AG20443 (cell line): ENCODE measurements at places on chromosomes 3 and 15.

GRCh38 chr3:116240261-116240660, 205.0 kb downstream of the LSAMP start:
- no peak for DNase-seq

DNA sequence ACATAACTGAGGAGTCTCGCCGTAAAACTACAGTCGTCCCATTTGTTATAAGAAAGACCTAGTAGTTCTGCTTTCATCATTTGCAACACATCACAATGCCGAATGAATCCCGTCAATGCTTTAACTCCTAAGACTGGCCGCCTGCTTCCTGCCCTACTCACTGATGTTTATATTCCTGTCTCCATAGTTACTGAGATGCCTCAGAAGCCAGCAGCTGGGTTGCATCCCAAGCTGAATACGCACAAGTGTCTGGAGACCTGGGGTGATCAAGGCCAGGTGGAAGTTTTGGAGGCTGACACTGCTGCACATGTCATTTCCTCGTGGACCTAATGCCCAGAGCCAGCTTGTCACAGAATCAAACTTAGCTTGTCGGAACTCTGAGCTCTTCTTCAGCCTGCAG, 95.2 kb upstream of the UBE2E1 start:
- DNase-seq = peak; percentile 29

DNA sequence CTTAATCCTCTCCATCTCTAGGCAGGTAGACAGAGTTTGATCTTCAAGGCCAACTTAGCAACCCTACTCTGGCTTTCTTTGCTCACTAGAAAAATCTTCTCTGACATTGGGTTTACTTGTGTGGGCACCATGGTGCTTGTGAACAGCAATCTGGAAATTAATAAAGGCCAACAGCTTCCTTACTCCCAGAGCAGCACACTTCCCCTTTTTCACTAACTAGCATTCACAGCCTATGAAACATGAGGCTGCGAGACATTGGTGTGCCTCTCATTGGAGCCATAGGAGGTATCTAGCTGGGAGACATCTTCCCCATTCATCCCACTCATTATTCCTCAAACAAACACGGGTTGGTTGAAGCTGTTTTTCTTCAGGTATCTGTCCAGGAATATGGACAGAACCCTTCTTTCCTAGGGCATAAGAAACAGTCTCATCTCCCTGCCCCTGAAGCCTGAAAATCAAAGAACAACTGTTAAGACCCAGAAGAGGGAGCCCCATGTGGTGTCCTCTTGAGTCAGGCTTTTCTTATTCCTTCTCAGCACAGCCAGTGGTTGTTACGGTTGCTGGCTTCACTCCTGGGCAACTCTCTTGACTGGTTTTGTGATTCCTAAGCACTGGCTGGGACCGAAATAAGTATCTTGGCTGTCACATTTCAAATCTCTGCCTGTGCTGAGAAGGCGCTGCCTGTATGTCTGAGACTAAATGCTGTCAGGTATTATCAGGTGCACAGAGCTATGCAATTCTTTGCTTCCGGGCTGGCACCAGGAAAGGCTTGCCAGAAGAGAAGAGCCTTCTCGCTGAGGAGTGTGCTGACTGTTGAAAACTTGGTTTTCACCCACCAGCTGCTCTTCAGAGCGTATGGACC, 194.4 kb downstream of the FEZF2 start:
- no peak for DNase-seq

DNA sequence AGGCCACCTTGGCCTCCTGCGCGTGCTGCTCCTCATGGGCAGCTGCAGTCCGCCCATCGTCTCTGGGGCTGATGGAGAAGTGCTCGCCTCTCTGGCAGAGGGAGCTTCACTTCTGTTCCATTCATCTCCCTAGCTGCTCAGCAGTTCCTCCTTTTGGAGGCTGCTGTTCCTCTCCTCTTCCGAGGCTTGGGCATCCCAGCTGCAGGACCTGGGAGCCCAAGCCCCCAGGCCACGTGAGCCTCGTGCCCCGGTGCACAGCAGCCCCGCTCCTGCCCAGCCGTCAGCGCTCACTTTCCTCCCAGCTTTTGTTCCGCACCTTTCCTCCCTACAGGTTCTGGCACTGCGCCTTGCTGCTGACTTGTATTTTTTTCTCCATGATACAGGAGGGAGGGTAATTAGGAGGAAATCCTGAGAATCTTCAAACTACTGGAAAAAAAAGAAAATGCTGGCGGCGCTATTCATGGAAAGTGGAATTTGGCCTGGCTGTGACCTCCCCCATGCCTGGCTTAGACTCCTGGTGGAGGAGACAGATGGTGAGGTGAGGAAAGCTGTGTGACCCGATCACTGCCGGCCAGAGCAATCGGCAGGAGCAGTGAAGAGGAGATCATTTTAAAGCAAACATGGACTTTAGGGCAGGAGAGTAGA, 210.1 kb downstream of the CHST2 start:
- DNase-seq = no peak
